Parietal lobe (tissue), 2 donors: ENCODE measurements at places on chromosomes 5 and 9. TPM values are rescaled to one million over a fixed set of nuclear protein-coding genes. Genes with fewer than 3 reads are reported as not detected.

The FAM221B gene
- total RNA-seq = not detected

The GRIN3A gene
- total RNA-seq = 6.9 TPM

The WDR36 gene
- 47.9 TPM for total RNA-seq

The PCDHGA7 gene
- total RNA-seq = 23.8 TPM
